ENCODE measurements at places on chromosomes 5 and 9.

DNA sequence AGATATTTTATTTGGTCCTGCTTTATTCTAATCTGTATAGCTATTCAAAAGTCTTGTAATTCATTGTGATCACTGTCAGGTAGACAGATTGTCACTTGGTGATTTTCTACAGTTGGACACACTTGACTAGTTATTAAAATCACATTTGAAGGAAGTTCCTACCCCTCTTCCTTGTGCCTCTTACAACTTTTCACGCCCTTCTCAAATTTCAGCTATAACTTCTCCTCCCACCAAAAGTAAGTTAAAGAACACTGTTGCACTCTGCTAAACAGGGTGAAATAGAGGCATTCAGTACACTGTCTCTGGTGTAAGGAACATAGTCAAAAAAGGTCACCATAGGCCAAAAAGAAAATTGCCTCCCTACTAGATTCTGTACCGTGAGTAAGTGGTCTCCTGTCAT is 142.1 kb upstream of the POU5F2 start:
- H3K27me3 ChIP-seq, result no peaks in the 10 kb centered on the region
- no peak for DNase-seq
- H3K4me1 ChIP-seq, result peaks cover 5% of the 10 kb centered on the region
- no peak overlapping the region for H3K27ac ChIP-seq

- DNase-seq, result no peak
- H3K27me3 ChIP-seq, result no peaks in the 10 kb centered on the region
- peaks cover 44% of the 10 kb centered on the region for H3K4me1 ChIP-seq
- H3K27ac ChIP-seq, result peak overlapping the region; percentile 76
- peaks cover 23% of the 10 kb centered on the region for H3K36me3 ChIP-seq
Measured at GRCh38 chr5:40224421-40224820, 455.3 kb upstream of the PTGER4 start.

DNA sequence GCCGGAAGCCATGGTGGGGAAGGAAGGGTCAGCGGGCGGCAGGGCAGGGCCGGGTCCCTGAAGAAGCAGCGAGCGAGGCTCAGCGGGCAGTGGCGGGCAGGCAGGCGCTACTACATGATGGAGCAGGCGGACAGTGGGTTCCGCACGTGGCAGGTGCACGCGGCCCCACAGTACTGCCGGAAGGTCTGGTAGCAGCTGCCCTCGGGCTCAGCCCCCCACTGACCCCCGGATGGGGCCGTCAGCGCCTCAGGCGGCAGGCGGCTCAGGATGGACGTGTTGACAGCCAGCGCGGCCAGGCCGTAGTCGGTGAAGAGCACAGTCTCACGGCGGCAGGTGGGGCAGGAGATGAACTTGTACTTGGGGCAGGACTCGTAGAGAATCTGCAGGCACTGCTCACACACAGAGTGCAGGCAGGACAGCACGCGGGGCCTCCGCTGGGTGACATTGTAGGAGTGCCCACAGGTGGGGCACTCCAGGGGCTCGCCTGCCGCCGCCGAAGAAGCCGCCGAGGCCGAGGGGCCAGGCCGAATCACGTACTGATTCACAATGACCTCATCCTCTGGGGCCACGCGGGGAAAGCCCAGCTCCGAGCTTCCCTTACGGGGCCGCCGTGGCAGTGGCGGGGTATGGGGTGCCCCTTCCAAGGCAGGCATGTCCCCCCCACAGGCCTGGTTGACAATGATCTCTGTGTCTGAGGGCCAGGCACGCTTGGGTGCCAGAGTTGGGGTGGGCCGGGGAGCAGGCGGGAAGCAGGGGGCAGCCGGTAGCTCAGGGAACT is 1.5 kb downstream of the RNF208 start:
- no peaks in the 10 kb centered on the region for H3K27me3 ChIP-seq
- no peak overlapping the region for H3K4me3 ChIP-seq
- DNase-seq, result no peak
- H3K4me1 ChIP-seq, result peaks cover 18% of the 10 kb centered on the region

DNA sequence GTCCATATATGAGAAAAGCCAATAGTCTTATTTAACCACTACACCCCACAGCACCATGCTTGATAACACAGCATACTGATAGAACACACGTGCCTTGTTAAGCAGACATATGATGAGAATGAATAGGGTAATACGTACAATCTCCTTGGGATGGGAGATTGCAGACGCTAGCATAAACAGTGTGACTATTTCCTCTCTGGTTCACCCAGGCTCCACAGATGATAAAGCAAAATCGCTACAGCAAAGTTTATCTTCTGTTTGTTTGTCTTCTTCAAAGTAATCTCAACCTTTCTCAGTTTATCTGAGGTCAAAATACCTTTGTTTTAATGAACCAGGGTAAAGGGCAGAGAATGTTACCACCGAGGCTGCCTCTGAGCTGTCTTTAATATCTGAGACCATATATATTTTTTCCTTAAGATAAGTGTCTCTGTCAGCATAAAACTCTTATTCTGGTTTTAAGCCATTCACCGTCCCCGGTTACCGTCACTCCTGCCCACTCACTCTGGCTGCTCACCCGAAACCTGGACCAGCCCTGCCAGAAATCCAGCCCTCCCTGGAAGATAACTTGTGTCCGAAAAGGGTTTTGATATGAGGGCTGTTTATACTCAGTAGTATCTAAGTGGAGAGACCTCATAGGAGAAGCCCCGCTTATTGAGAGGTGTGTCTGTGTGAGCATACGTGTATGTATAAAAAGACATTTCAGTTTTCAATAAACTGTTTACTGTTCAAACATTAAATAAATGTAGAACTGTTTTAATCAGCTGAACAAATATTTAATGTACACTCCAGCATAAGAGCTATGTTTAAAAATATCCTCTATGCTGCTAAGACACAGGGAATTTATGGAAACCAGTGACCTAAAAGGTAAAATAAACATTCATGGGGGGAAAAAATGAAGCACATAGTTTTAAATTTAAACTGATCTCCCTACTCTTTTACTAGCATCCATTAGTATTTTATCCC is 465.4 kb downstream of the RASEF start:
- H3K4me1 ChIP-seq, result no peaks in the 10 kb centered on the region
- DNase-seq, result no peak
- H3K27ac ChIP-seq, result no peak overlapping the region
- no peak overlapping the region for H3K4me3 ChIP-seq

GRCh38 chr5:168477060-168477459 is 9.2 kb upstream of the RARS1 start:
- no peak for DNase-seq
- peaks cover 11% of the 10 kb centered on the region for H3K4me1 ChIP-seq
- H3K27me3 ChIP-seq, result peaks cover 8% of the 10 kb centered on the region

GRCh38 chr5:63233911-63234310 is 655.3 kb downstream of the LRRC70 start:
- no peak overlapping the region for H3K27ac ChIP-seq
- H3K27me3 ChIP-seq, result no peaks in the 10 kb centered on the region
- DNase-seq, result no peak
- H3K4me3 ChIP-seq, result no peak overlapping the region
- H3K36me3 ChIP-seq, result no peaks in the 10 kb centered on the region

DNA sequence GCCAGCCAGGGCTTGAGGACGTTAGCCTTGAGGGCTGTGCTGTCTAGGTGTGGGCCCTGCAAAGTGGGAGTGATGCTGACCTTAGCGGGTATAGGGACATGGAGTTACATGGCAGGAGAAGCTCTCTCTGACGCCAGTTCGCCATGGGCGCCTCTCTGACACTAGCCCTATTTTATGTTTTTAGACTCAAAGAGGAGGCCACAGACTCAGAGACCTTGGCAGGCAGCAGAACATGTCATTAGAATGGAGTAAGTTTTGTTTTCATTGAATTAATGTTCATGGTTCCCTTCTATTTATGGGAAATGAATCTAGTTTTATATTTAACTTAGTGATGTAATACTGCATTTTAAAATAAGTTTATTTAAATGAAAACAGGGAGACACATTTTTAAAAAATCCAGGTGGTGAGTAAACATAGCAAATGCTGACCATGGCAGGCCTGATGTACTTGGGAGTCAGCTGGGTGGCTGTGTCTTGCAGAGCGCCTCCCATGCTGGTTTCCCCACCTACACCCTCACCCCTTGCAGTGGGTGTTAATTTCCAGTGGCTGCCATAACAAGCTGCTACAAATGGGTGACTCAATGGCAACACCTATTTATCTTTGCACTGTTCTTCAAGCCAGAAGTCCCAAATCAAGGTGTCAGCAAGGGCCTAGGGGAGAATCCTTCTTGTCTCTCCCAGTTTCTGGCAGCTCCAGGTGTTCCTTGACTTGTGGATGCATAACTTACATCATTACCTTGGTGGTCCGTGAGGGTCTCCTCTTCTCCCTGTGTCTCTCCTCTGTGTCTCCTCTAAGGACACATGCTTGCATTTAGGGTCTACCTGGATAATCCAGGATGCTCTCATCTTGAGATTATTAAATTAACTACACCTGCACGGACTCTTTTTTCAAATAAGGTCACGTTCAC is 25.6 kb upstream of the GFPT2 start:
- DNase-seq, result no peak
- no peaks in the 10 kb centered on the region for H3K4me1 ChIP-seq
- H3K27me3 ChIP-seq, result no peaks in the 10 kb centered on the region

GRCh38 chr5:59390074-59390659 is 503.4 kb downstream of the PDE4D start:
- H3K4me3 ChIP-seq, result no peak overlapping the region
- H3K36me3 ChIP-seq, result no peaks in the 10 kb centered on the region
- H3K27me3 ChIP-seq, result peaks cover 17% of the 10 kb centered on the region
- no peaks in the 10 kb centered on the region for H3K4me1 ChIP-seq
- no peak for DNase-seq

DNA sequence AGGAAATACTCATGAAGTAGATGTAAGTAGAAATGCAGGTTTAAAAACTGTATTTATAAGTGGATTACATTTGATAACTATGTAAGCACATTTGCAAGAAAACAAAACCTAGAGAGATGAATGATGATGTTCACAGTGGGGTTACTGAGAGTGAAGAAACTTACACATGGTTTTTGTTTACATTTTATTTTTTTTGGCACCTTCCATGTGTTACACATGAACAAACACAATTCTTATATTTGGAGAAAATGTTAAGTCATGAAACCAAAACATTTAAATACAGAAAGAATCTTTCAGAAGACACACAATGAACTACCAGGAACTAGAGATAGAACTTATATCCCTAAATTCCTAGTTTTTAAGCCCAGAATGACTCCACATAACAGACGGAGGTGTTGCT is 51.5 kb upstream of the SPATA31E1 start:
- DNase-seq, result no peak
- peaks cover 17% of the 10 kb centered on the region for H3K27me3 ChIP-seq
- no peaks in the 10 kb centered on the region for H3K36me3 ChIP-seq
- peaks cover 2% of the 10 kb centered on the region for H3K4me1 ChIP-seq

DNA sequence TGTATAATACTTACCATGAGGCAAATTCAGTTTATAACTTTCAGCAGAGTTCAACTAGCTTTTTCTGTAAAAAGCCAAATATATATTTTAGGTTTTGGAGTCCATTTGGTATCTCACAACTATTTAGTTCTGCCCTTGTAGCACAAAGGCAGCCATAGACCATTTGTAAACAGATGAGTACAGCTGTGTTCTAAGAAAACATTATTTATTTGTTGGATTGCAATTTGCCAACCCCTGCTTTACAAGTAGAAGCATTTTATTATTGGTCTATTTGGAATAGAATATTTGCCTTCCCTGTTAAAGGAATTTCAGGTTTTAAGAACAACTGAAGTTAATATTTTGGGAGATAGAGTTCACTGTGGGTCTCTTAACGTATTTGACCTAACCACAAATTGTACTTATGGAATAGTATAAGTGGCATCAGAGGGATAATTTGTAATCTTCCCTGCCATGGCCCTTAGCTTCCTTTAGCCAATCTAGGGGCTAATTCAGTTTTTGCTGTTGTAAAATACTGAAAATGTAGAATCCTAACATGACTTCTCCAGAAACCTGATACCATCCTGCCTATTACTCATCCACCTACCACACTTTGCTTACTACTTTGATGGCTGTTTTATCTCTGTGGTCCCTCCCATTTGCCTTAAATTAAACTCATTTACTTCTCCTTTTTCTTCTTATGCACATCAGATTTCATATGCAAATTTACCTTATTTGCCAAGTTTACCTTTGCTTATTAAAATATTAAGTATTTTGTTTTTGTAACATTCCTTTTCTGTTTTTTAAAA is 109.2 kb downstream of the DMXL1 start:
- no peak overlapping the region for H3K4me3 ChIP-seq
- H3K27ac ChIP-seq, result no peak overlapping the region

DNA sequence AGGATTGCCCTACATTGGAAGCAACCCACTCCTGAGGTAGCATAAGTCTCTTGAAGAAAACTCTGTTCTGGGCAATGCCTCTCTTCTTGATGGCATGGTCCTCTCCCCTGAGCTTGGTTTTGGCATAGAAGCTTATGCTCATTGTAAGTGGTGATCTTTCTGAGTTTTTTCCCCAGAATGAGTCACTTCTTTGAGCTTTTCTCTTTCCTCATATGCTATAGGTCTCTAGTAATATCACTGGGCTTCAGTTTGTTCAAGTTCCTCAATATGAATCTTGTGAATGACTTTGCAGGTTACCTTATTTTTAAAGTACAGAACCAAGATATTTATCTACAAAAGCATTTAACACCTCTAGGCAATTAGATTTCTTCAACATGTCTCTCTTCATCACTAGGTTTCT is 76.5 kb upstream of the ATG10 start:
- no peak overlapping the region for H3K4me3 ChIP-seq
- no peak overlapping the region for H3K27ac ChIP-seq

DNA sequence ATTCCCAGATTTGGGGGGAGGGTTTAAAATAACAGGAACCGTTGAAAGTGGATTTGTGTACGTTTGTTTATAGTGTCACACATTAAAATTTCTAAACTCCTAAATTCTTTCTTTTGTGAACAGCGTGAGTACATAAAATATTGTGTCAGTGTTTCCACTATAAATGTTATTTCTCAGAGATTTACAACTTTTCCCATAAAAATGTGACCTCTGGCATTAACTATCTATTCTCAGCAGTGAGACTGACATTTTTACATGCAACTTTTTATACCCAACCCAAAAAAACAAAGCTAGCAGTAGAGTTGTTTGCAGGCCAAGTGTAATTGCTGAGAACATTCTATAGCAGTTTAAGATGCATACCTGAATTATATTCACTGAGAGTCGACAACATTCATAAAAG is 757.0 kb upstream of the ADAMTS16 start:
- no peak overlapping the region for H3K27ac ChIP-seq
- H3K4me1 ChIP-seq, result no peaks in the 10 kb centered on the region
- no peak for DNase-seq
- no peaks in the 10 kb centered on the region for H3K36me3 ChIP-seq
- H3K27me3 ChIP-seq, result no peaks in the 10 kb centered on the region

DNA sequence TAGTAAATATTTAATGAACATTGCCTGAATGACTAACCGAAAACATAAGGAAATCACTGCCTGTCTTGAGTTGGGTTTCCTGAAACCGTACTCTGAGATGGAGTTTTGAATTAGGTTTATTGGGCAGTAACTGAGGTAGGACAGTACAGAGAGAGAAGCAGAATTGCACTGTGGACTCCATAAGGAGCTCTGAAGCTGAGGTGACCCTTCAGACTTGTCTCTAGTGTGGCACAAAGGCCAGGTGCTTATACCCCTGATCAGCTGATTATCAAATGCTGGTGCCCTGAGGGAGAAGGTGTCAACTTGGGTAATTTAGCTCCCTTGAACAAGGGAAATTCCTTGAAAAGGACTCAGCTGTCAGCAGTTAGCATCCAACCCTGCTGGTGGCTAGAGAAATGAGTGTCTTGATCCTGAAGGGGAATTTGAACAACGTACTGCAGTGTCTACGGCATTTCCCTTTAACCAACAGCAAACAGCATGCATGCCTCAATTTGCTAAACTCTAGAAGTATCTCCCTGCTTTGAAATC is 135.0 kb upstream of the SMARCA2 start:
- H3K27ac ChIP-seq, result no peak overlapping the region
- no peaks in the 10 kb centered on the region for H3K36me3 ChIP-seq
- peaks cover 12% of the 10 kb centered on the region for H3K27me3 ChIP-seq
- H3K4me1 ChIP-seq, result peaks cover 24% of the 10 kb centered on the region
- no peak overlapping the region for H3K4me3 ChIP-seq
- no peak for DNase-seq
